ENCODE measurements at places on chromosomes 16 and 17.

DNA sequence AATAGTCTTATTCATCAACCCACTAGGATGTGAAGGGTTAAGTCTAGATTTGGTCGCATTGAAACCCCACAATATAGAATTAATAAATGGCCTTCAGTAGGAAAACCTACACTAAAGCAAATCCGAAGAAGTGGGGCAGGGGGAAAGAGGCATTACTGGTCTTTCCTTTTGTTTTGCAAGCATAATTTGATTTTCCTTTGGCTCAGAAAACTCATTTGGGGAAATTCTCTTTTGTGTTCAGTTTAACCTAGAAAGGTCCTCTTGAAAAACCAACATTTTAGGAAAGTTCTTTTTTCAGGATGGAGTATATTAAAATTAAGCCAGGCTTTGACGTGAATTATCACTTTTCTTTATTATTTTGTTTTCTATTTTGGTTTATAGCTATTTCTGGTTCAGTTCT lies 31.7 kb downstream of the ERCC4 start:
- DNase-seq = no peak

- DNase-seq = no peak
These were observed 27.6 kb downstream of the PRKAR1A start for GRCh38 chr17:68539548-68540467.

DNA sequence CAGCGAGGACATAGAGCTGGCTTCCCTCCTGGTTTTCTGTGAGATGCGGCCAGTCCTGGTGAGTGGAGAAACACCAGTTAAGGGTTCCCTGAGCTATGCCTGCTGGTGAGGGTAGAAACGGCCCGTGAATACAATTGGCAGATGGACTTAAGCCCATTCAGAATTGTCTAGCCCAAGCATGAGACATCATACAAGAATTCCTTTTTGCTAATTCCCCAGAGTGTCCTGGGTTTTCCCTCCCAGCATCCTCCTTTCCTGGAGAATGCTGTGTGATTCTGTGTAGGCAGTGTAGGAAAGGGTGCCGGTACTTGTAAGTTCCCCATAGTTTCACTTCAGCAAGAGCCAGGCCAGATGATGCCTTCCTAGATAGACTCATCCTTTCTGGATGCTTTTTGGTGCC lies 65.1 kb downstream of the SDR42E1 start:
- no peak for DNase-seq

- no peak for DNase-seq
These were observed 3.7 kb downstream of the DYNLL2 start for GRCh38 chr17:58086953-58087352.

DNA sequence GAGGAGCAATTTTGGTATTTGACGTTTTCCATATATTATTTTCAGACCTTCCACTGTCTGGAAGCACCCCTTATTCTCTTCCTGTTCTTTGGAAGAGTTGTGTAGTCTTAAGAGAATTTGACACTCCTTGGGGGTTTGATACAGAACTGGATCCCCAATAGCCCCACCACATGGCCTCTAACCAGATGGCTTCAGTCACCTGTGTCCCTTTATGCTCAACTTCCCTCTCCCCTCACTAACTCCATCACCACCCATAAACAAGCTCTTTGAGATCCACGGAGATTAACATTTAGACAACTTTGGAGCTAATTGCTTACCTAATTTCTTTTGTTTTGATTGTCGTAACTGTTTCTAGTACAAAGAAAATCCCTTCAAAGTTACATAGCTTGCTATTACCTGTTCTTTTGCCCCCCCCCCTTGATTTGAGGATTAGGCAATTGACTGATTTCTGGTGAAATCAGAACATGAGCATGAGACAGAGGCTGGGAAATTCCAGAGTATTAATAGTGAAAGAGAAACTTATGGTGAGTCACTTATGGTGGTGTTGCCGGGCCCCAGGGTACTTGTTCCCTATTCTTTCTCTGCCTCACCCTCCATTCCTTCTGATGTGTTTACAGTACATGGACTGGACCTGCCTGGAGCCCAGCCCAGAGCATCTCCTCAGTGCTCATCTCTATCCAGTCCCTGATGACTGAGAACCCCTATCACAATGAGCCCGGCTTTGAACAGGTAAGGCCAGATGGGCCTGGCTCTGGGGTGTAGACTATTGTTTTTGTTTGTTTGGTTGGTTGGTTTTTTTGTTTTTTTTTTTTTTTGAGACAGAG lies 7.5 kb downstream of the UBE2Z start:
- DNase-seq = peak; percentile 38

GRCh38 chr16:23516366-23517137 lies 6.3 kb upstream of the GGA2 start:
- DNase-seq = no peak

- DNase-seq = no peak
These were observed 36.4 kb downstream of the MBTPS1 start for GRCh38 chr16:84080378-84080777.

DNA sequence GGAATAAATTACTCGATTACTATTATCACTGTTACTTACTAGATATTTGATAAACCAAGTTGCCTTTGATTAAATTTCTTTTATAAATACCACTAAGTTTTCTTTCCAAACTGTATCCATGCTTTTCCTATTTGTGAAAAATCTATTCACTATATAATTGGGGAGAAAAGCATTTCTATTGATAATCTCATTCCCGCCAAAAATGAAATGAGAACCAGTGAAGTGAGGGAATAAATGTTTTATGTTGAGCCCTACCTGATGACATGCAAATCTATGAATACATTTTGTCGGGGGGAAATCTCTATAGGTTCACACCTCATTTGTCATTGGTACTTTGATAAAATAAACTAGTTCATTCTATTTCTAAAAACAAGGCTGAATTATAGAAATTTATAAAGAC lies 15.7 kb downstream of the BRIP1 start:
- DNase-seq = no peak

DNA sequence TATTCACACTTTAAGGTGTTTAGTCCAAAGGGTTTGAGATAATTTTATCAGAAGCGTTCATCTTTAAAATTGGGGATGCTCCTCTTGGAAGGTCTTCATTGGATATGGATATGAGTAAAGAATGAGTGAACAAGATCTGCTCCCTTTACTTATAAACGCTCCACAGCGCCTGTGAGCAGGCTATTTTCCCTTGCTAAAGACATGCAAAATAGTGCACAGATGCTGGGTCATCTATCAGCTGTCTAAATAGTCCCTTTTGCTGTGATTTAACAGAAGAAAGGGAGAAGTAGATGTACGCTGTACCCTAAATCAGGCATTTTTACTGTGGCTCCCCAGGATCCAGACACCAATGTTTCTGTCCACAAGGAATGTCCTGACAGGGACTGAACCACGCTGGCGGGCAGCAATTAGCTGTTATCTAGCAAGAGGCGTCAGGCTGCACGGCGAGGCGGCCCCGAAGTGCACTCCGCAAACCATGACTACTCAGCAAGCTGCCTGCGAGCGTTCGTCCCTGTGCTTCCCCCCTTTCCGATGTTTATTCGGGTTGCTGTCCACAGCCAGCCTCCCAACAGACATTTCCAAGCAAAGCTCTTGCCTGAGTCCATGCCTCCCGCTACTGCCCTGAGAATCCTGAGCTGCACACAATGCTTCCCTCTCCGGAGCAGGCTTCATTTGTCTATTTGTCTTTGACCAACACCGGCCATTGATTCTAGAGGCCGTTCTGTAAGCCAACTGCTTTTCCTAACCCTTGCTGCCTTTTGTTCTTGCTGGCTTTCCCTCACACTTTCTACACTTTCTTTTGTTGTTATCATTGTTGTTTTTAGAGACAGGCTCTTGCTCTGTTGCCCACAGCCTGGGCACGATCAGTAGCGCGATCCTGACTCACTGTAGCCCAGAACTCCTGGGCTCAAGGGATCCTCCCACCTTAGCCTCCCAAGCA lies 55.7 kb upstream of the CNEP1R1 start:
- DNase-seq = no peak

GRCh38 chr16:89722392-89723278 lies 1.3 kb downstream of the ZNF276 start:
- peak; percentile 43 for DNase-seq

- DNase-seq = no peak
These were observed 7.1 kb upstream of the RHBDL3 start for GRCh38 chr17:32258383-32259140.

DNA sequence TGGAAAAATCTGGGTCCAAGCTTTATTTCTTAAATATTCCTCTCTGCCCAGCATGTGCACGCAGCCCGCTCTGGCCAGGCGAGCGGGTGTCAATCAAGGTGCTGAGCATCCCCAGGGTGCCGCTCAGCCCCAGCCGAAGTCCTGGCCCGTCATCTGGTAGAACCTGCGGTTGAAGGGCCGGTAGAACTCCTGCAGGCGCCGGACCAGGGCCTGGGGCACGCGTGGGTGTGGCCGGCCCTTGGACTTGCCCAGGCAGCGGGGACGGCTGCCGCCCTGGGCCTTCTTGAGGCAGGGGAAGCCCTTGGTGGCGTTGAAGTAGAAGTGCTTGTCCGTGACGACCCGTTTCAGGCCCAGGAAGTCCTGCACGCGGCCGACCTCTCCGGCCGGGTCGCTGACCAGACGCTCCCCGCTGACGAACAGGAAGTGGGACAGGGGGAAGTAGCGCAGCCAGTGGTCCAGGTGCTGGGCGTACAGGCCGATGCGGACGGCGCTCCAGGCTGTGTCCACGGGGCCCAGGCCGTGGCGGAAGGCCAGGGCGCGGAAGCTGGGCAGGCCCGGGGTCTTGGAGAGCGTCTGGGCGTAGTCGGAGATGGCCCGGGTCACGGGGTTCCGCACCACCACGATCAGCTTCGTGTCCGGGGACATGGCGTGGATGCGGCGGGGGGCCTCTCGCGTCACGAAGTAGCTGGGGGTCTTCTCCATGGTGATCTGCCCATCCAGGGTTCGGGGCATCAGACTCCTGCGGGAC lies 6.6 kb downstream of the HS3ST6 start:
- no peak for DNase-seq

- DNase-seq = no peak
These were observed 97.5 kb downstream of the METRNL start for GRCh38 chr17:83176623-83177583.

Data from stimulated activated CD4-positive, alpha-beta T cell treated with anti-CD3 and anti-CD28 coated beads, Interleukin-12 subunit alpha, Interleukin-12 subunit beta, amount 100 ng/mL, for 4 hours (primary cell).